AML-193 (cell line): ENCODE measurements at places on chromosomes 3 and 15.

- no peak for DNase-seq
Measured at GRCh38 chr15:31337352-31338031, 10.9 kb downstream of the KLF13 start.

DNA sequence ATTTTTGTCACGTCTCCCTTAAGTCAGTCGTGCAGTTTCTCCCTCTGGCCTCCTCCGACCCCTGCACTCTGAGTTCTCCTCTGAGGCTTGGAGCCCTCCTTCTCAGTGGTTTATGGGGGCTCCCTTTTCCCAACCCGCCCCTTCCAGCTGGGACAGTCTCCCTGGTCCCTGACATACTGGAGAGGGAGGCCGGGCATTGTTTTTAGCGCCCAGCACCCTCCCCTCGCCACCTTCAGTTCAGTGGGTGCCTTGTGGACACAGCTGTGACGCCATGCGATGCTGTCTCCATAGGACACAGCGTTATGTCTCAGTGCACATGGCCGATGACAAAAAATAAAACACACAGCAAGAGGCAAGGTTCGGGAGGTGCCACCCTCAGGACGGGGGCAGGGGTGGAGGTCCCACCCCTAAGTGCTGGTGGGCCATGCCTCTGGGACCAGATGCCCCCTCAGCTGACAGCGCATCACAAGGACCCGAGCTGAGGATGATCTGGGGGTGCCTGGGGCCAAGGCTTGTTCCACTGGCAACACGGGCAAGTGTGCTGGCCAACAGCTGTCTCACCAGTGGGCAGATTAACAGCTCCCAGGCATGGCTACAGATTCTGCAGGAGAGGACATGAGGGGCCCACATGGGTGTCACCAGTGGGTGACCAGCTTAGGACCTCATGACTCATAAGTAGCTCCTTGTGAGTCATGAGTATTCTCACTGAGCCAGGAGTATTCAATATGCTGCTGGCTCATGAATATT is 81.6 kb downstream of the PLXNA1 start:
- no peak for DNase-seq

GRCh38 chr3:64125561-64125960 is 99.7 kb downstream of the PRICKLE2 start:
- no peak for DNase-seq

DNA sequence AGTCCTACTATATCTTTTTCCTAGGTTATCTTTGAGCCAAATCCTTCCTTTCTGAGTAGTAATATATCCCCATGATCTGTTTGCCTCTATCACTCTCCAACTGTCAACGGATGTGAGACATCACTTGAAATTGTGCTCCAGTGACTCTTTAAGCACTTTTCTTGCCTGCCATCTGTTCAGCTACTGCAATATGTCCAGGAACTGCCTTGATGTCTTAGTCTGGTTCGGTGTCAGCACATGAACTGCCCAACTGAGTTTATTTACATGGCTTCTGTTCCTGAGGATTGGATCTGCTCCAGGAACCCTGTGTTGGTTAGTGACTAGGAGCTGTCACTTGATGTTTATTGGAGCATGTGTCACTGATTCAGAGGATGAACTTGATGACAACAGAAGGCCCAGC is 116.5 kb downstream of the SLC9A9 start:
- DNase-seq, result no peak
